H4 (cell line): ENCODE measurements at places on chromosomes 7 and 10. TPM values are rescaled to one million over a fixed set of nuclear protein-coding genes. Genes with fewer than 3 reads are reported as not detected.

Gene CFAP70
- total RNA-seq = 0.18 and 0.54 TPM in 2 replicates

Gene COBL
- total RNA-seq = 0.21 and 0.81 TPM in 2 replicates

Gene CDK1
- total RNA-seq = 200 and 237 TPM in 2 replicates

Gene SLC13A1
- total RNA-seq = not detected in 2 replicates

Gene PKD2L1
- total RNA-seq = not detected in 2 replicates

Gene TEX47
- total RNA-seq = not detected in 2 replicates

Gene OR2A5
- total RNA-seq = not detected in 2 replicates

Gene LFNG
- total RNA-seq = 11.0 and 14.7 TPM in 2 replicates

Gene UCN3
- total RNA-seq = not detected in 2 replicates
